ENCODE measurements at places on chromosomes 2 and 18. TPM values are rescaled to one million over a fixed set of nuclear protein-coding genes. Genes with fewer than 3 reads are reported as not detected.

Gene GNLY
- not detected for total RNA-seq

Gene EGR4
- 0.23 TPM for total RNA-seq

Gene GPR39
- total RNA-seq, result 1.2 TPM

Gene PLGLB1
- 7.4 TPM for total RNA-seq

Gene NFATC1
- 1.4 TPM for total RNA-seq

Gene INO80D
- total RNA-seq, result 20.8 TPM

Gene LRRTM4
- total RNA-seq, result 70.6 TPM

Gene CCL20
- not detected for total RNA-seq

Gene ITGA4
- 5.3 TPM for total RNA-seq

Gene ACKR3
- 12.7 TPM for total RNA-seq

Gene GPR155
- 26.8 TPM for total RNA-seq

Gene AOX1
- total RNA-seq, result 2.1 TPM

Data from diencephalon (tissue), 1 donor.